Globus pallidus (tissue), 1 donor: ENCODE measurements at places on chromosomes 2 and 18.

DNA sequence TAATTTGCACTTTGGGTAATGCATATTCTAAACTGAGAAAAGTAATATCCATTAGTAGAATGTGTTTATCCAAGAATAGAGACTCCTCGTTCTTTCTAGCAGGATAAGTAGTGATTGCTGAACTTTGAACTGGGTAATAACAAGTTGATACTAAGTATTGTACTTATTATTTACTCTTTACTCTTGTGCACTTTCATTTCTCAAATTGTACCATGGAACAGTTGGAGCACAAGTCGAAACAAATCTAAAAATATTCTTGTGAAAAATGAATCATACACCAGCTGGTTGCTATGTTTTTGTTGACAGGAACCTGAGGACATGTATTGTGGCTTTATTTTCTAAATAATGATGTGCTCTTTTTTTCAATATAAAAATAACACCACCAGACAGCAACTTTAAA, 111.9 kb downstream of the RGPD3 start:
- DNase-seq: no peak

DNA sequence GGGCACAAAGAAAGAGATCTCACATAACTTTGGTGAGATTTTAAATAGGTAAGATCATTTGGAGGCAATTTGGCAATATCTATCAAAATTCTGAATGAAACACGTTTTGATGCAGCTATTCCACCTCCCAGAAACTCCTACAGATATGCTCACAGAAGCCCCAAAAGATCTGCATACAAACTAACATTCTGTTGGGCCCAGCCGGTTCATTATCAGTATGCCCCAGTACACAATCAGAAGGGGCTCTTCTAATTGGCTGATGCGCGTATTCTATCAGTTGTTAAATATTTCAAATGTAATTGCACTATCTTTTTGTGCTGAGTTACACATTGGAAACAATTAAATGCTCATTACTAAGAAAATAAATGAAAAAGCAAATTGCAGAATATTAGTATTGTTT, 7.1 kb upstream of the TGIF1 start:
- DNase-seq: no peak

- DNase-seq: no peak
Measured at GRCh38 chr2:88933980-88934379, 242.5 kb downstream of the RPIA start.

DNA sequence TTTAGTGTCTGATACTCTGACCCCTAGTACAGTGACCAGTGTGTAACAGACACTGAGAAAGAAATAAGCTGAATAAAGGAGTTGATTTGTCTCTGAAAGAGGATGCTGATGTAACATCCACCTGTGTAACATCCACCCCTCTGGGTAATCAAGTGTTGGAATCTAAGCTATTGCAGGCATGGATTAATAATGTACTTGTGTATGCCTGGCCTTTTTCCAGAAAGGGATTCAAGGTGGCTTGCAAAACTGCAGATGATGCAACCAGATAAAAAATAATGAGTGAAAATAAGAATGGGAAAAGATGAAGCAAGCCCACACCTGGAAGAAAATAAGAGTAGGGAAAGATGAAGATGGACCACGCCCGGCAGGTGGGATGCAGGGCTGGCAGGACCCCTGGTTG, 48.2 kb upstream of the FOXI3 start:
- no peak for DNase-seq

GRCh38 chr2:233350708-233351107, 3.6 kb upstream of the DGKD start:
- no peak for DNase-seq

DNA sequence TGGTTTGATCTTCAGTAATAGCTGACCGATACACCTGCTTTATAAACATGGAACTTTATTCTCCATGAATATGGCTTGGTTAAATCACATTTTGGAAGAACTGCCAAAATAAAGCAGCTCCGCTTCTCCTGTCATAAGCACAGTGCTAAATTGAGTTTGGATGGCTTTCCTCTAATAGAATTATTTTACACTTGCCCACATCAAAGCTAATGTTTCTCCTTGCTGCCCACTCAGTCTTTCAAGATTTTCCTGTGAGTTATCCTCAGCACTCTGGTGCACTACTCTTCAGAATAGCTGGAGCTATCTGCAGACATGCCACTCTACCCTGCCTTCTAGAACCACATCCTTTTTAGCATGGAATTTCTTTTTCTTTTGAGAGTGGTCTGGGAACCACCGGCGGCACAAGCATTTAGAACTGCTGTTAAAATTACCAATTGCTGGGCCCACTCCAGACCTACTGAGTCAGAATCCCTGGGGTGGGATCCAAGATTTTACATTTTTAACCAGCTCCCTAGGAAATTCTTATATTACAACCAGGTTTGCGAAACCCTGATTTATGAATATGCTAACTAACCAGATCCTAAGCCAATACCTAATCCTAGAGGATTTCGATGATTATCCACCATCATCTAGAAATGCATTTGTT, 283.3 kb downstream of the AFF3 start:
- no peak for DNase-seq

DNA sequence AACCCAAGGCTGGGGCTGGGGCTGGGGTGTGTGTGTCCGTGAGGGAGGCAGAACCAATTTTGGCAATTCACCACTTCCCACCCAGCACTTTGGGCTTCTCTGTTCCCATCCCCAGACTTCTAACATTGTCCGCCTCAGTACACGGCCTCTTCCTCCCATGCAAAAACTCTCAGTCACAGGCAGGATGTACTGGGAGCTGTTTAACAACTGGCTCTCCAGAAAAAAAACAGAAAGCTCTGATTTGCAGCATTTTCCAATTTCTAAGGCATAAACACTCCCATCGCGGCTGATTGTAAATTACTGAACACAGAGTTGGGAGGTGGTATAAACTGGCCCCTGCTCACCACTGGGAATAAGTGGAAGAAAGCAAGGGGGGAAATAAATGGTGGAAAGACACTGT, 73.1 kb upstream of the MAP4K3 start:
- no peak for DNase-seq

- DNase-seq: no peak
Measured at GRCh38 chr18:76914796-76915195, 92.4 kb downstream of the ZNF236 start.

DNA sequence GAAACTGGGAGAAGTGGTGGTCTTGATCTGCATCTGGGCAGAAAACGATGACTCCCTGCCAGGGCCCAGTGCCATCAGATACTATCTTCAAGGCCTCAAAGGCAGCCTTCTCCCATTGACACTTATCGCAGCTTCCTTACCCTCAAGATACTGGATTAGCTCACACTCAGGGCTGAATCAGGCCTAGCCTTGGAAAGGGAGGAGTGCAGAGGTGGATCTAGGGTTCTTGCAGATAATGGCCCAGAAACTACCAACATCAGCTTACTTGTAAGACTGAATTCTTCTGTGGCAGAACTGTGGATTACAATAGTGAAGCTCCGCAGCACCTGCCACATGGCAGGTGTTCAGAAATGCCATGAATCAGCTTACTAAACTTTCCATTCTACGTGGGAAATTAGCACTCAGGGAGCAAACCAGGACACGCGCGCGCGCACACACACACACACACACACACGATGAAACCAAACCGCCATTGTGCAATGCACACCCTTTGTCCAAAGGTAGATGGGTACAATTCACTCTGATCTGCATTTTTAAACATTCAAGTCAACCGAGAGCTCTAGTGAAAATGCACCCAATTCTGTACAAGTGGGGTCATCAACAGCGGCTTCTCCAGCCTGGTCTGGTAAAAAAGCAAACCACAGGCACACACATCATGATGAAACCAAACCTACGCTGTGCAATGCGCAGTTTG, 26.3 kb upstream of the TMEM182 start:
- peak; percentile 3 for DNase-seq

- DNase-seq: peak; percentile 25
Measured at GRCh38 chr2:97995026-97995733, 568 bp downstream of the TMEM131 start.

- no peak for DNase-seq
Measured at GRCh38 chr2:145356056-145356455, 836.1 kb upstream of the ZEB2 start.

- peak; percentile 87 for DNase-seq
Measured at GRCh38 chr2:152580714-152581113, 136.5 kb downstream of the PRPF40A start.

DNA sequence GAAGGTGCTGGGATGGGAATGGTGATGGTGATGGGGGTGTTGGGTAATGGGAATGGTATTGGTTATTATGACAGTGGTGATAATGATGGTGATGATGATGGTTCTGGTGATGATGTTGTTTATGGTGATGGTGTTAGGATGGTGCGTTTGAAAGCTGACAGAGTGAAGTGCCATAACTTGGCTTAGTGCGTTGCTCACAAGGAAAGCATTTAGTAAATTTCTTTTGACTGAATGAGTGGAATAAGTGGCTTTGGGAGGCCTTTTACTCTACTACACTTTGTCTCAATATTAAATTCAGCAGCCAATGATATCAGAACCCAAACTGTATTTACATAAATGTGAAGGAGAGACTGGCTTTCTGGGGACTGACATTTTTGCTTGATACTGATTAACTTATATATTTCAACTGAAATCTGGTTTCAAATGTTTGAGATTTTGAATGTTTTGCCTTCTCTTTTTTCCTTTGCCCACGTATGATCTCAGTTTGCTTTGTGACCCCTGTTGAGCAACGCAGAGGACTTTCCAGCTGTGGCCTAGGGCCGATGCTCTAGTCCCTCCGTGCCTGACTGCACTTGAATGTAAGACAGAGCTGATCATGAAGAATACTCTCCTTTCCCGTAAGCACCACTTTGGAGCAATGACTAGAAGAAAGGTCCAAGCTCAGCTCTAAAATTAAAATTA, 128.5 kb upstream of the SH3BP4 start:
- DNase-seq: no peak

DNA sequence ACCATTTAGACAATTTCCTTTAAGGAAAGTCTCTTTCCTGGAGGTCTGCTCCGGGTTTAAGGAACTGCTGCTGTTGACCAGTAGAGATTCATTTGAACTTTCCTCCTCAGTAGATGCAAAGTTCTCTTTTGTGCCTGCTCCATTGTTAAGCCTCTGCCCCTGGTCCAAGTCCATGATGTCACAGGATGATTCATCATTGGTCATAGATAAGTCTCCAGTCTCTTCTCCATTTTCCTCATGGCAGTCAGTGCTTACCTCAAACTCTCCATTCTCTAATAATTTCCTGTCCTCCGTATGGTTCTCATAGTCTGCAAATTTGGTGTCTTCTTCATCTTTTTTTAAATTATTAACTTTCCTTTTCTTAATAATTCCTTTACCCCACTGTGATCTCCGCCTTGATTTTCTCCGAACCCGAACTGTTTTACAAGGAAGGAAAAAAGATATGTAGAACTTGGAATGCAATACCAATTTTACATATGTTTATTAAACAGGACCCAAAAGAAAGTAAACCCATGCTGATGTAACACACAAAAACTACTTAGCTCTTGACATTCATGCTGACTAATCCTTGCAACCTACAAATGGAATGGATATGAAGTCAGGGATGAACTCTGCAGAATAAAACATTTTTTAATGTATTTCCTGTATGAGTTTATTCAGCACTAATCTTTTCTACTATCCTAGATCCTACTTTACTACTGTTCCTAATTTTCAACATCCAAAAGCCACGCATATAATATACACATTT, 169.1 kb downstream of the ATAD2B start:
- DNase-seq: no peak

GRCh38 chr2:62578803-62579640, 73.0 kb upstream of the TMEM17 start:
- no peak for DNase-seq

DNA sequence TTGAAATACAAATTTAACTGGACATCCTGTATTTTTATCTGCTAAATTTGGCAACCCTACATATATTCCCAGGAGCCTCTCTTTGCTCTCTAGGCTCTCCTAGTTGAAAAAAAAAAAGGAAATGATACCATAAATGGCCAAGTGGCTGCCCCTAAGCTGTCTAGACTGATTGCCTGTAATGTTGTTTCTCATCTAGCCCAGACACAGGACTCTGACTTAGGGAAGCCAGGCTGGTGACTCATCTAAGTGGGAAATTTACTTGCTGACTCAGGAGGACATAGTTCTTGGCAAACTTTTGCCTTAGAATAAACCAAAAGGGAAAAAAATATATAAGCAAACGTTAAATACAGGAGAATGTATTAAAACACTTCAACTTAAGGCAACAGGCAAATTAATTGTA, 14.6 kb upstream of the ITGAV start:
- DNase-seq: no peak

DNA sequence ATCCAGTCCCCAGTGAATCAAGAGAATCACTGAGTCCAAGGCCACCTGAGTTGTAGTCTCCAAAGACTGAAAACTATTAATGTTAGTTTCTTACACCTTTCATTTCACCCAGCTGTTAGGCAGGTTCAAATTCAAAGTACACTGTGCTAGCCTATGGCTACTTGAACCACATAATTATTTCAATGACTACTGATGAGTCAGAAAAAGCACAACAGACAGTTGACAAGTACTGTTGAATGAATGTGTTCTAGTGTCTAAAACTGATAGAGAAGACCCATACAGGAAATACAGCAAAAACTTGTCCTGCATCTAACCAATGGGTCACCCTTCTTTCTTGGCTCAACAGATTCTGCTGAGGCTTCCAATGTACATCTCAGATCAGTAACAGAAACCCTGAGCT, 160.9 kb downstream of the MYO5B start:
- no peak for DNase-seq

DNA sequence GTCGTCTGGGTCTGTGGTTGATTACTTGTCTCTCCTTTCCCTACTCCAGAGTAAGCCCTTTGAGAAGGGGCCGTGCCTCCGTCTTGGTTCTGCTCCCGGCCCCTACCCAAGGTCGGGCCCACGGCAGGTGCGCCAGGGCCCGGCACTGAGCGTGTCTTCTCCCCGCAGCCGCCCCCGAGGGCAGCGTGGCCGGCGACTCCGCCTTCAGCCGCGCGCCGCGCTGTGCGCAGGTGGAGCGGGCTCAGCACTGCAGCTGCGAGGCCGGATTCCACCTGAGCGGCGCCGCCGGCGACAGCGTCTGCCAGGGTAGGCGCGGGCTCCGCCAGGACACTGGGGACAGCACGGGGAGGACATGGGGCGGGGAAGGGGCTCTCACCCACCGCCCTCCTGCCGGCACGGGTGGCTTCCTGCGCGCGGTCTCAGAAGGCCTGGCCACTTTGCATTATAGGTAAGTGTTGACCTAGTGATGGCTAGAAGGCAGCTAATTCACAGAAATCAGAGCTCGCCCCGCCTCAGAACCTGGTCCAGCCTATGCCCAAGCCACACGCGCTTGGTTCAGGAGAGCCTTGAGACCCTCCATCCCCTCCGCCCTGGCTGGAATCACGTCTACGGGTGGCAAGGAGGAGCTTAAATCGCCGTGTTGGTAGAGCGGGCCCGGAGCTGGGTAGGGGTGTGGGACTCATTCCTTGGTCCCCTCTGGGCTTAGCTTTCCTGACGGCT, 43.5 kb downstream of the FBLN7 start:
- no peak for DNase-seq

- peak; percentile 74 for DNase-seq
Measured at GRCh38 chr2:129877795-129878775, 101.4 kb upstream of the RAB6C start.

- DNase-seq: no peak
Measured at GRCh38 chr2:226828191-226828590, 7.7 kb upstream of the RHBDD1 start.

DNA sequence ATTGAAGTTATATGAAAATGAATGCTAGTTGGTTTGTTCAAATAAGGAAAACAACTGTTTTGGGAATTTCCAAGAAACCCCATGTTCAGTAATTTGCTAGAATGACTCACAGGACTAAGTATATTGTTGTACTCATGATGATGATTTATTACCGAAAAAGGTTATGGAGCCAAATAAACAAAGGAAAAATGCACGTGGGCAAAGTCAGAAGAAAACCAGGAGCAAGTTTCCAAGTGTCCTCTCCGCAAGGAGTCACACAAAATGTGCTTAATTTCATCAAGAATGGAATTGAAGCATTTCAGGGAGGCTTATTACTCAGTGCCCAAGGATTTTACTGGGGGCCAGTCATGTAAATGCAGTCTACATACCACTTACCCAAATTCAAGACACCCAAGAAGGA, 1652.4 kb upstream of the TMEFF2 start:
- no peak for DNase-seq
